IMR-90 (cell line): ENCODE measurements at places on chromosomes 3 and 15. TPM values are rescaled to one million over a fixed set of nuclear protein-coding genes. Genes with fewer than 3 reads are reported as not detected.

RBP2 gene
- not detected in 2 replicates for total RNA-seq

CNTN3 gene
- 3.3 and 3.6 TPM in 2 replicates for total RNA-seq

PP2D1 gene
- total RNA-seq = not detected in 2 replicates

C15orf39 gene
- total RNA-seq = 1.3 and 1.9 TPM in 2 replicates

FETUB gene
- not detected in 2 replicates for total RNA-seq

CELF6 gene
- total RNA-seq = not detected in 2 replicates

TGM4 gene
- total RNA-seq = under 0.01 TPM in 1 of 2 replicates, not detected in the other

GOLIM4 gene
- total RNA-seq = 71.2 and 90.0 TPM in 2 replicates

- peak; percentile 52 for DNase-seq
- H3K4me3 ChIP-seq = no peak overlapping the region
- H3K36me3 ChIP-seq = peaks cover 14% of the 10 kb centered on the region
- no peak overlapping the region for H3K27ac ChIP-seq
Observed at GRCh38 chr15:80173022-80173759, 20.4 kb downstream of the FAH start.

GRCh38 chr3:70631716-70632307 lies 319.4 kb upstream of the MDFIC2 start:
- H3K27me3 ChIP-seq = peaks cover 12% of the 10 kb centered on the region
- no peaks in the 10 kb centered on the region for H3K36me3 ChIP-seq
- DNase-seq = no peak
- H3K4me3 ChIP-seq = no peak overlapping the region
- no peaks in the 10 kb centered on the region for H3K4me1 ChIP-seq

DNA sequence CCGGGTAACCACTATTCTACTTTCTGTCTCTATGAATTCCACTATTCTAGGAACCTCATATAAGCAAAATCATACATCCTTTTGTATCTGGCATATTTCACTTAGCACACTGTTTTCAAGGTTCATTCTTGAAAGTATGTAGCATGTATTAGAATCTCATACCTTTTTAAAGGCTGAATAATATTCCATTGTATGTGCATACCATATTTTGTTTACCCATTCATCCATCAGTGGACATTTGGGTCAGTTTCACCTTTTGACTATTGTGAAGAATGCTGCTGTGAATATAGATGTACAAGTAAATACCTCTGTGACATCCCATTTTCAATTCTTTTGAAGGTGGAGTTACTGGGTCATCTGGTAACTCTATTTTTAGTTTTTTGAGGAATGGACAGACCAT lies 36.6 kb upstream of the SEC22A start:
- H3K27me3 ChIP-seq = no peaks in the 10 kb centered on the region
- H3K36me3 ChIP-seq = peaks cover 31% of the 10 kb centered on the region
- DNase-seq = no peak
- no peak overlapping the region for H3K27ac ChIP-seq
- peaks cover 5% of the 10 kb centered on the region; the same call in 1 of the 2 replicates for H3K4me1 ChIP-seq

GRCh38 chr15:57747206-57747896 lies 40.8 kb downstream of the POLR2M start:
- H3K36me3 ChIP-seq = no peaks in the 10 kb centered on the region
- H3K4me1 ChIP-seq = no peaks in the 10 kb centered on the region
- no peak for DNase-seq
- H3K27ac ChIP-seq = no peak overlapping the region

- no peaks in the 10 kb centered on the region for H3K36me3 ChIP-seq
- no peak overlapping the region for H3K27ac ChIP-seq
- H3K4me3 ChIP-seq = no peak overlapping the region
Observed at GRCh38 chr15:85997618-85998017, 82.1 kb upstream of the AGBL1 start.

- DNase-seq = peak; percentile 85
- H3K27ac ChIP-seq = peak overlapping the region; percentile 15; the same call in 1 of the 2 replicates
- no peak overlapping the region for H3K4me3 ChIP-seq
- peaks cover 17% of the 10 kb centered on the region for H3K36me3 ChIP-seq
Observed at GRCh38 chr3:52682016-52682415, 3.7 kb downstream of the PBRM1 start.

- H3K36me3 ChIP-seq = peaks cover 55% of the 10 kb centered on the region
- DNase-seq = peak; percentile 19
- no peaks in the 10 kb centered on the region for H3K27me3 ChIP-seq
- no peak overlapping the region for H3K27ac ChIP-seq
Observed at GRCh38 chr15:22866079-22866478, 27.6 kb downstream of the NIPA2 start.
